Stimulated activated CD8-positive, alpha-beta memory T cell treated with anti-CD3 and anti-CD28 coated beads, Interleukin-7, amount 100 ng/mL, for 1 hour (primary cell): ENCODE measurements at places on chromosomes 5 and 9.

DNA sequence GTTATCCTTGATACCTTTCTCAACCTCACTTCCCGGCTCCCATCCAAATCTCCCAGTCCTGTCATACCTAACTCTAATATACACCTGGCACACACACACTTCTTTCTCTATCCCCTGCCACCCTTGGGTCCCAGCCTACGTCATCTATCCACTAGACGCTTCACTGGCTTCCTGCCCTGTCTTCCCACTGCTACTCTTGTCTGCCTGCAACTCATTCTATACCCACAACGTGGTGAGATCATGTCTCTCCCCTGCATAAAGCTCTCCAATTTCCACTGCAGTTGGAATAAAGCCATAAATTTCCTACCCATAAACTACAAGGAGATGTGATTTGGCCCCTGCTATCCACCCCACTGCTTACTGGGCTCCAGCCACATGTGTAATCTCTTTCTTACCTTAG lies 93.5 kb downstream of the JMY start:
- DNase-seq: no peak

GRCh38 chr5:171168171-171168570 lies 140.9 kb upstream of the TLX3 start:
- DNase-seq: no peak

DNA sequence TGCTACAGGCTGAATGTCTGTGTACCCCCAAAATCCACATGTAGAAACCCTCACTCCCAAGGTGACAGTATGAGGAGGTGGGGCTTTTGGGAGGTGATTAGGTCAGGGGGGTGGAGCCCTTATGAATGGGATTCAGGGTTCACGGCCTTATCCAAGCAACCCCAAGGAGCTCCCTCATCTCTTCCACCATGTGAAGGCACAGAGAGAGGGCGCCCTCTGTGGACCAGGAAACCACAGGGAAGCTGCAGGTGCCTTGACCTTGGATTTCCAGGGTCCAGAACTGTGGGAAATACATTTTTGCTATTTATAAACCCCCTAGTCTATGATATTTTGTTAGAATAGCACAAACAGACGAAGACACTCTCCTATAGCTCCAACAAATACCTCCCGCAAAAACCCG lies 53.6 kb upstream of the IRX2 start:
- no peak for DNase-seq

DNA sequence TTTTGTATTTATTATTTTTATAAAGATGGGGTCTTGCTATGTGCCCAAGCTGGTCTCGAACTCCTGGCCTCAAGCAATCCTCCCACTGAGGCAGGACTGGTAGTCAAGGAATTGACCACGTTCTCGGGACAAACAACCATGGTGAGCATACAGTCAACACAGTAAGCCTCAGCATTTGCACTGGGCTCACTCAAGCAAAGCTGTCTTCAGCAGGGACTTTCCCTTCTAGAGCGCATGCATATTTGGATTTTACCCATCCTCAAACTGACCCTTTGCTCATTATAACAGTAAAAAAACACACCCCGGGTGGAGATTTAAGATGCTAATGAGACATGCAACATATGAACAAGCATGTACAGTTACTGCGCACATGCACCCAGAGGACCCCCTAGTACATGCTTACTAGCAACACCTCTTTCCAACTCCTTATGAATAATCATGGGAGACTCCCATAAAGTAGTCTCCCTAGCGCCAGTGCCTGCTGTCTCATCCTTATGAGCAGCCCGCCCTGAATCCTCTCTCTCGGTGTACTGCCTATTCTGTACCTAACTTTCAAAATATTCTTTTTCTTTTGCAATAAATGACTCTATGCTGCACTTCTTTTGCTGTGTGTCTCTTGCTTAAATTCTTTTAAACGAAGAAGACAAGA lies 41.5 kb downstream of the C5orf22 start:
- DNase-seq: no peak

DNA sequence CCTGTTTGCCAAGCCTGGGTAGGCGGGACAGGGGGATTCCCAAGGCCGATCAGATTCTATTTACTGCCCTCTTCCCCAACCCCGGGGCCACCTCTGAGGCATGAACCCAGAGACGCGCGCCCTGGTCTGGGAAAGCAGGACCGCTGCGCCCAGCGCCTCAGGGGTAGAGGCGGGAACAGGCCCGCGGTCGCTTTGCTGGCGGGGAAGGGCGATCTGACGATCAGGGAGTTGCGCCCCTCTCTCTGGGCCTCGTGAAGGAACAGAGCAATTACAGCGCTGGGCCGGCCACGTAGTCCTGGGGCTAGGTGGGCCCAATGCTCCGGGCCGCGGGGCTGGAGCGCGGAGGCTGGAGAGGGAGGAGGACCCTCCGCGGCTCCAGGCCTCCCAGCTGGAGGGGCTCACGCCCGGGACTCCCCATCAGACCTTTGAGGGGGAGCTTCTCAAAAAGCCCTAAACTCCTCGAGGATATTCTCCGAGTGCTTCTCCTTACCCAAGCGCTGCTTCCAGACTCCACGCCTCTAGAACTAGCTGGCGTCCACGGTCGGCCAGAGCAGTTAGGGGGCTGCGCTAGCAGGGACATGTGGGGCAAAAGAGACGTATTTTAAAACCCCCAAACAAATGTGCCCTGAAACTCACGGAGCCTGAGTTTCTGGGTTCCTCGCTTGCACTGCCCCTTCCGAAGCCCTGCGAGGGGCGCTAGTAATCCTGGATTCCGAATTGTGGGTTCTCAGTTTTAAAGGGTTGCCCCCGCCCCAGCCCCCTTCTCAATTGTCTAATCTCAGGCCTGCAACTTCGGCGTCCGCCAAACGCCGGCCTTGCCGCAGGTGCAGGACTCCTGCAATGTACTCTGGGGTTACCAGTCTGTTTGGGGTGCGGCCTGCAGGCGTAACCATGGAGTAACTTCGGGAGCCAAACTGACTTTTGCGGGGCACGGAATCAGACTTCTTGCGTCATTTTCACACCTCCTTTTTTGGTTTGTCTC lies 57.6 kb downstream of the TMEM174 start:
- DNase-seq: no peak

- DNase-seq: no peak
Observed at GRCh38 chr9:112864403-112864802, 26.3 kb downstream of the SLC46A2 start.

DNA sequence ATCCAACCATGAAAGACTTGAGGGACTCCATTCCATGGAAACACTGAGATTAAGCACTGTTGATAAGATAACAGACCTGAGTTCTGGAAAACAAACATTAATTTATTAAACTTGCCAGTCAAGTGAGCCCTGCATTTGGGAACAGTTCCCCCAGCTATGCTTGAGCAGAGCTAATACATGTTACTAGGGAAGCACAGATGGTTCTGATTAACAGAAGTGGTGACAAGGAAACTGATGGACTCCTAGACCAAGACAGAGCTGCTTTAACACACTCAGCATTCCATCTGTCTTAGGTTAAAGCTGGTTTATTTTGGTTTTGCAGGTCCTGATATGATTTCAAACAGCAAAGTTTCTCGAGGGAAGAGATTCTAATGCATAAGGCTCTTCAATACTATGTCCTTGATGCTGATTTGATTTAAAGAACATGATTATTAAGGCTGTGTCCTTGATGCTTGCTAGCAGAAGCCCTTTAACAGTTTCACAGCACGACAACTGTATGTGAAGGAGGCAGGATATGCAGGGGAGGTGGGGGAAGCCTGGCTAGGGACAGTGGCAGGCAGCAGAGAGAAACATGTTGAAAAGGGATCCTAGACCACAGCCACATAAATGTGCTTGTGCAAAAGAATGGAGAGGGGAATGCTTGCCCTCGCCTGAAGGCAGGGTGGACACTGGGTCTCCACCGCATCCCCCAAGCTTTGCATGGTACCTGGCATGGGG lies 66.2 kb downstream of the ACTBL2 start:
- DNase-seq: no peak

GRCh38 chr5:39933061-39933460 lies 508.3 kb upstream of the DAB2 start:
- DNase-seq: no peak

GRCh38 chr5:141811287-141812155 lies 66.7 kb downstream of the PCDH1 start:
- DNase-seq: no peak

DNA sequence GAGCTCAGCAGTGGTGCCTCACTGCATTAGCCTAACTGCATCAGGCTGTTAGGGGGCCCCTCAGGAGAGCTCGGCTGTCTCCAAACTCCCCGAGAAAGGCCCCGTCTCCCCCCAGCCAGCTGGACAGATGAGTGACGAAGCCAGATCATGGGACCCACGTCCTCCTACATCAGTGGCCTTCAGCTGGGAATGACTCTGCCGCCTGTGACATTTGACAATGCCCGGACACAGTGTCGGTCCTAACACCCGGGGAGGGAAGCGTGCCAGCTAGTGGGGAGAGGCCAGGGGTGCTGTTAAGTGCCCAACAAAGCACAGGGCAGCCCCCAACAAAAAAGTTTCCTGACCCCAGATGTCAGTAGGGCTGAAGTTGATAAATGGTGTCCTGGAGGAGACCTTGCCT lies 375.2 kb upstream of the IRX2 start:
- DNase-seq: no peak

DNA sequence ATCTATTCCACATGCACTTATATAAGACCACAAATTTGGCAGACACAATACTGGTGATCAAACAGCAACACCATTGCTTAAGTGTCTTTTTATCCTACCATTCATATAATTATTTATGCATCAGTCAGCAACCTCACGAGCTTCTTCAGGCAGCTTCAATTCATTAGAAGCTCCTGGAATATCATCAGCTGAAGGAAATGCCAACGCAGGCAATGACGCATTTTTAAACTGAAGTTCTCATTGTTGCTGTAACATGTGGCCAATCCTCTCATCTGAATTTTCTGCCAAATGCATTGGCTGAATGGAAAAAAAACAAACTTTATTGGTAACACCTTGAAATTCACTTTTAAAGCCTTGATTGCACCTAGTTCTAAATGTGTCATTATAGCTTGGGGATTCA lies 376.4 kb upstream of the RGMB start:
- DNase-seq: no peak

DNA sequence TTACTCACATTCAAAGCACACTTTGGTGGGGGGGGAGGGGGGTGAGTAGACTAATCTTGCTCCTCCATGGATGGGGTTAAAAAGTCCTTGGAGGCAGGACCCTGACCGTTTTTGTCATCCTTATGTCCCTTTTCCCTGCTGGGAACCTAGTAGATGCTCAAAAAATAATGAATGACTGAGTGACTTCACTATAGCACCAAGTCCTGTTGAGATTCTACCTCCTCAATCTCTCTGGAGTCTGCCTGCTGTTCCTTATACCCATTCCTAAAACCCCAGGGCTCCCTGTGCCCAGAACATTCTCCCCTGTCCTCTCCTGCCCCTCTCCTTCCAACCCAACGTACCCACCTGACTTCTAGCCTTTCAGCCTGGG lies 2.3 kb upstream of the CSF2 start:
- DNase-seq: no peak

DNA sequence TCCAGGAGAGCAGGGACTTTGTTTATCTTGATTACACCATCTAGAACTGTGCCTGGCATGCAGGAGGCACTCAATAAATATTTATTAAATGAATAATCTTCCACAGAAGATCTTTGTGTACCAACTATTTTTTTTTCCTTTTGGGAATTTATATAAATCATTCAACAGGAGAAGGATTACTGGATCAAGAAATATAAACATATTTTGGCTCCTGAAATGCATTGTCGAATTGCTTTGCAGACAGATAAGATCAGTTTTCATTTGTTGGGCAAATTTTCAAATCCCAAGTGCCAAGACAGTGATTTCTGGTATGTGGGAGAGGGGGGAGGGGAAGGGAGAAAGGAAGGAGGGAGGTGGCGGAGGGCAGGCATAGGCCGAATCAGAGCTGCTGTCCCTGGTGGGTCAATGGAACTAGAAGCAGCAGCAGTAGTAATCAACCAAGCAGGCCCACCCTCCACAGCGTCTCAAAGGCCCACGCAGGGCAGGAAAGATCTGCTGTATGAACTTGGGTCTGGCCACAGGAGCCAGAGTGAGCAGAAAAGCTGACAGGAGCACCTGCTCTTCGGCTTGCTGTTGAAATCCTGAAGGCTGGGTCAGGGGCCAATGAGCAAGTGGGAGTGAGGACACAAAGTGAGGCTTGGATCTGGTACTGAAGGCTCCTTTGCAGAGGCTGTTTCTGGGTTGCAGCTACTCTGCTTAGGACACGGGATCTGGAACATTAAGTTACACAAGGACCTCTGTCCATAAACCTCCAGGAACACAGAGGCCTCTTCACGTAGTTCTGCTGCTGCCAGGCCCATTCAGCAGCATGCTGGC lies 15.8 kb upstream of the TRAF1 start:
- DNase-seq: no peak

- DNase-seq: no peak
Observed at GRCh38 chr5:142680605-142681259, 5.2 kb downstream of the FGF1 start.
